ENCODE measurements at places on chromosomes 16 and 17.

DNA sequence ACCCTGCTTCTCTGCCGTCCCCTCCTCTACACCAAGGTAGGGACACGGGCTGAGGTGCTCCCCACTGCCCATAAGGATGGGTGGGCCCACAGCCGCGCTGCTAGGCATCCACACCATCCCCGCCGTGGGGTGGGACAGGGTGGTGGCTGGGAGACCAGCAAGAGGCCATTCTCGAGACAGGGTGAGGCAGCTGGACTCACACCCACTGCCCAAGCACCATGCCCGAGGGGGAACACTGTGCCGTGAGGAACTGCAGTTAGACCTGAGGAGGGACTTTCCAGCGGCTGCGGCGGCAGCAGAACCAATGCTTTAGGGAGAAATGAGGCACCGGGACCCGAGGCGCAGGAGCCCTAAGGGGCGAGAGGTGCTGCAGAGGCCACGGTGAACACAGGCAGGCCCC lies 13.3 kb downstream of the PKD1 start:
- DNase-seq = no peak

- peak; percentile 83 for DNase-seq
These were observed 662.5 kb upstream of the SOX9 start for GRCh38 chr17:71458322-71458721.

DNA sequence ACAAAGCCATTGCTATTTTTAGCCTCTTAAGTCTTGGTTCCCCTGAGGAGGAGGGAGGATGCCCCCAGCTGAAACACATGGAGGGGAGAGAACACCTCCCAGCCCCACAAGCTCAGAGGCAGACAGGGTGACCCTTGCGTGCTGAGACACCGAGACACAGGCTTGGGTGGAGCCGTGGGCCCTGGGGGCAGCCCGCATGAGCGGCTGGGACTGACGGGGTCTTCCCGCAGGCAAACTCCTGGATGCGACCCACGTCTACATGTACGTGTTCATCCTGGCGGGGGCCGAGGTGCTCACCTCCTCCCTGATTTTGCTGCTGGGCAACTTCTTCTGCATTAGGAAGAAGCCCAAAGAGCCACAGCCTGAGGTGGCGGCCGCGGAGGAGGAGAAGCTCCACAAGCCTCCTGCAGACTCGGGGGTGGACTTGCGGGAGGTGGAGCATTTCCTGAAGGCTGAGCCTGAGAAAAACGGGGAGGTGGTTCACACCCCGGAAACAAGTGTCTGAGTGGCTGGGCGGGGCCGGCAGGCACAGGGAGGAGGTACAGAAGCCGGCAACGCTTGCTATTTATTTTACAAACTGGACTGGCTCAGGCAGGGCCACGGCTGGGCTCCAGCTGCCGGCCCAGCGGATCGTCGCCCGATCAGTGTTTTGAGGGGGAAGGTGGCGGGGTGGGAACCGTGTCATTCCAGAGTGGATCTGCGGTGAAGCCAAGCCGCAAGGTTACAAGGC lies 9.8 kb downstream of the SLC16A3 start:
- DNase-seq = peak; percentile 75

GRCh38 chr17:79991924-79992648 lies 43.6 kb downstream of the TBC1D16 start:
- DNase-seq = no peak

DNA sequence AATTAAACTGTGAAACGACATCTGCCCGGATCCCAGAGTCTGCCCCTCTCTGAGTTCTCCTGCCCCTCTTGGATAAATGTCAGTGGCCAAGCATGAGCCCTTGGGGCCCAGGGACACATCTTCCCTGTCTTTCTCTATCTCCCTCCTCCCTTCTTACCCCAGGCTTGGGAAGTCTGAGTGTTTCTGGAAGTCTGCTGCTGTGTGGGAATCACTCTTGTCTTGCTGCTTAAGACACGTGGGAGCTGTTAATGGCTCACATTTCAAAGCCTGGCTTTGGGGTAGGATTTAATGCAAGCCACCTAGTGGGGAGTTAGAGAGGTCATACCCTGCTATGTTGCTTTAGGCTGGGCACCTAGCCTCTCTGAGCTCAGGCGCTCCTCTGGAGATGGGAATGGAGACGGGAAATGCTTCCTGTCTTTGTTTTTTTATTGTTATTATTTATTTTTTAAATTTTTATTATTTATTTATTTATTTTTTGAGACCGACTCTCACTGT lies 218.5 kb upstream of the CIBAR2 start:
- peak; percentile 61 for DNase-seq

DNA sequence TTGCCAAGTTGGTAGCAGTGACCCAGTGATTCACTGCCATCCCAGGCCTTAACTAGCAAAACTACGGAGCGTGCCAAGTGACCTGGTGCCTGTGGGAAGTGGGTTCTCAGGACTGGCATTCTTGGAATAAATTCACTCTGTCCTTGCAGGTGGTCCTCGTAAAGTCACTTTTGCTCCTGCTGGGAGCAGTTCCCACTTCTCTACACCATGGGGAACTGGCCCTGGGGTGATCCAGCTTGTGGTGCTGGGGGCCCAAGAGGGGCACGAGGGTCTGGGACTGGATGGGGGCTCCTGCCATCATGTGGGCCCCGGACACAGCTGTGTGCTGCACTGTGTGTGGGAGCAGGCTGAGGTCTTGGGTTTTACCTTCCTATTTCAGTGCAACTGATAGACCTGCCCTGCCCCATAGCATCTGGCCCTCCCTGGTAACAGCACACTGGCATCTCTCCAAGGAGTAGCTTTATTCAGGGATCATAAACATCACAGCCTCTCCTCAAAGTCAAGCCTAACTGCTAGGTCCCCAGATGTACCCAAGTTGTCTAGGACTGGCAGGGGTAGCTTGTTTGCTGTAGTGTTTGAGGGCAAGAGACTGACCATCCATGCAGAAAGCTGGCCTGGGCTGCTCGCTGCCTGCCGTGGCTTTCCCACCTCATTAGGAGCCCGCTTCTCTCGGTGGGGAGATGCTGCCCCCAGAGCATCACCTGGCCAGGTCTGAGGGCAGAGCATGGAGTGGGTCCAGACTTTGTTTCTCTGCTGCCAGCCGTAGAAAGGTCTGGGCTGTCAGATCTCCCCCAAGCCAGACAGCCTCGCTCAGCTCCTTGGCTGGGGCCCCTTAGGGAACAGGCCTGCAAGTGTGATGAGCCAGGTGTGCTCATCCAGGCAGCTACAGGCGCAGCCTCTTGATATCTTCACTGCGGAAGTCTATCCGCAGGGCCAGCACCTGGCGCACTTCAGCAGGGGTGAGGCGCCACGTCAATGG lies 26.0 kb downstream of the FCSK start:
- DNase-seq = no peak

All from RWPE1 (cell line).